GM12878 (cell line): ENCODE measurements at places on chromosomes 12 and 14. TPM values are rescaled to one million over a fixed set of nuclear protein-coding genes. Genes with fewer than 3 reads are reported as not detected.

Gene PLEKHD1
- 0.08 TPM in 1 of 2 replicates, not detected in the other for total RNA-seq

Gene OR4E1
- not detected in 2 replicates for total RNA-seq

DNA sequence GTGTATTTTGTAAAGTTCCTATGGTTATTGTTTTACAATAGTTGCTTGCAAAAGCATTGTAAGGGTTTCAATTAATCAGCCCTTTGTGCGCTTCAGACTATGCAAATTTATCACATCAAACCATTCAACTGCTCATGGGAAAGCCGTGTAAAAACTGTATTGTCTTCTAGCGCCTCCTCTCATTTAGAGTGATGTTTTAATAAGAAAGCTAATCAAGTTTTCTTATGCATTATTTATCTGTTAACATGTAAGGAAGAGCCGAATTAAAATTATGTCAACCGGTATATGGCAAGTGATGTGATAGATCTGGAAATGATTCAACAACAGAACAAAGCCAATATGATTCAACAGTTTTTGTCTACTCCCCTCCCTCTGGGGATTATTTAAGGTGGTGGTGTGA lies 92.5 kb upstream of the RFX4 start:
- DNase-seq = no peak

- no peak for DNase-seq
Observed at GRCh38 chr12:19910681-19911080, 457.7 kb upstream of the PDE3A start.

GRCh38 chr14:101559624-101560533 lies 1.4 kb upstream of the DIO3 start:
- no peak for DNase-seq

- no peak for DNase-seq
Observed at GRCh38 chr12:122203301-122204166, at the start of gene B3GNT4. TSS of gene B3GNT4 (plus strand) at chr12:122203709. CDS start at chr12:122204619, 910 bp downstream.

DNA sequence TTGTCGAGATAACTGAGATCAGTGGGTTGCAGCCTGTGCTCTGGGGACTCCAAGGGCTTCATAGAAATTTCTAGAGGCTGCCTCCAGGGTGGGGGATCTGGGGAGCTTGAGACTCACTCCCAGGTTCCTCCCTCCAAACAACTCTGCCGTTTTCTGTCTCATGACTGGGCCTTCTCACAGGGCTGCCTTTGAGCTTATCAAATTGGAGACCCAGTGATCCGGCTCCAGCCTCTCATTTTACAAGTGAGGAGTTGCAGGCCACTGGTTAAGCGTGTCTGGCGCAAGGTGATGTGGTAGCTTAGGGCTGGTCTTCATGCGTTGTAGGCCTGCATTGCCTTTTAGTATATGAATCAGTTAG lies 85.8 kb downstream of the SLC25A47 start:
- DNase-seq = no peak

Gene COX8C
- total RNA-seq = not detected in 2 replicates
